ENCODE measurements at places on chromosomes 4 and X. TPM values are rescaled to one million over a fixed set of nuclear protein-coding genes. Genes with fewer than 3 reads are reported as not detected.

DNA sequence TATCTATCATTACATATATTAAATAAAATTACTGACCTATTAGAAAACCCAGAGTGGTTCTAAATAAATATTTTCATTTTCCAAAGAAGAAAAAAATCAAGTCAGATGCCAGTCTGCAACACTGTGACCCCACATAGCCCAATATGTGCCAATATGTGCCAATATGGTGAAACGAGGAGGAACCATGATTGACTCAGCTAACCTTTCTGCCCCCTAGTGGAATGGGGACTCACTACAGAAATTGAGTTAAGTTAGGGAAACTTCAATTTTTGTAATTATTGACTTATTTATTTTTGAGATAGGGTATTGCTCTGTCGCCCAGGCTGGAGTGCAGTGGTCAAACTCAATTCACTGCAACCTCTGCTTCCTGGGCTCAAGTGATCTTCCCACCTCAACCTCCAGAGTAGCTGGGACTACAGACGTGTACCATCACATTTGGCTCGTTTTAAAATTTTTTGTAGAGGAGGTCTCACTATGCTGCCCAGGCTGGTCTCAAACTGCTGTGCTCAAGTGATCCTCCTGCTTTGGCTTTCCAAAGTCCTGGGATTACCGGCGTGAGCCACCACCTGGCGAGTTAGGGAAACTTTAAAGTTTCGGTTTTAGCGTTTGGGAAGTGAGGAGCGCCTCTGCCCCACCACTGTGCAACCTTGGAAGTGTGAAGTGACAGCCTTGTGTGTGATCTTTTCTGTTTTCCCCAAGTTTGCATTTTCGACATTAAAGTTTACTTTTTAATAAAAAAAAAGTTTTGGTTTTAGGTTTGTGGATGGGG lies 116.8 kb upstream of the SHISA3 start:
- DNase-seq = no peak

Gene SYTL4
- 0.22 TPM for total RNA-seq

Gene ZNF711
- total RNA-seq = 1.2 TPM

DNA sequence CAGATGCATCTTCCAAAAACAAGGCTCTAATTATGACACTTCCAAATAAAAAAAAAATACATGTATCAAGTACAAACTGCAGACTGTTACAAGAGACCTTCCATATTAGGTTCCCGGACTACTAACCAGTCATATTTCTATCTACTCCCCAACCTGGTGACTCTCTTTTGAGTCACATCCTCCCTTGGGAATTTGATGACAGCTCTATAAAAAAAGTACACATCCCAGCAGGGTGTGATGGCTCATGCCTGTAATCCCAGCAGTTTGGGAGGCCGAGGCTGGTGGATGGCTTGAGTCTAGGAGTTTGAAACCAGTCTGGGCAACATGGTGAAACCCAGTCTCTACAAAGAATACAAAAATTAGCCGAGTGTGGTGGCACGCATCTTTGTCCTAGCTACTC lies 14.9 kb downstream of the RPGR start:
- DNase-seq = no peak

- DNase-seq = no peak
Observed at GRCh38 chr4:110878956-110879355, 256.1 kb upstream of the PITX2 start.

DNA sequence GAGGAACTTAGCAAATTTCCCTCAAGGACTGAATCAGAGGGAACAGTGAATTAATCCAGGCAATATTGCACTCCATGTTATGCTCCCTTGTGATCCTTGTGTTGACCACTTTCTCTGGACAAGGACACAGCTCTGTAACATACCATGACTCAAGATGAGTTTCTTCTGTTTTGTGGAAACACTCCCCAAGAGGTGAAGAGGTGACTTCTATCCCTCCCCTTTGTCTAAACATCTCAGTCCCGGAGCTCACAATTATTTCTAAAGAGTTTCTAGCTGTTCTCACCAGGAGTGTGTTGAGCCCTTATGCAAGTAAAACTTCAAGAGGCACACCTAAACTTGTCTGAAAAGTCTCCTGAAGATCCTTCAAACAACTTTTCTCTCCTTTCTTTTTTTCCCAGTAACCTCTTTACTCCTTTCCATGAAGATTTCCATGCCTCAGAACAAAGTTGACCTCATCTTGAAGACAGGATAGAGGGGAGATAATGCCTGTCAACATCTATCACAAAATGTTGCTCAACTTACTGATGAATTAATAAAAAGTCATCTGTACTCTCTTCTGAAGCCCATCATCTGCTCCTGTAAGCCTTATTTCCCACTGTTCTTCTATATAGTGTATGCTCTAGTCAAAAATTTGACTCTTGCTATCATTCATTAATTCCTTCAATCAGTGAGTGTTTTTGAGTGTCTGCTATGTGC lies 429.1 kb downstream of the SPRY1 start:
- no peak for DNase-seq

DNA sequence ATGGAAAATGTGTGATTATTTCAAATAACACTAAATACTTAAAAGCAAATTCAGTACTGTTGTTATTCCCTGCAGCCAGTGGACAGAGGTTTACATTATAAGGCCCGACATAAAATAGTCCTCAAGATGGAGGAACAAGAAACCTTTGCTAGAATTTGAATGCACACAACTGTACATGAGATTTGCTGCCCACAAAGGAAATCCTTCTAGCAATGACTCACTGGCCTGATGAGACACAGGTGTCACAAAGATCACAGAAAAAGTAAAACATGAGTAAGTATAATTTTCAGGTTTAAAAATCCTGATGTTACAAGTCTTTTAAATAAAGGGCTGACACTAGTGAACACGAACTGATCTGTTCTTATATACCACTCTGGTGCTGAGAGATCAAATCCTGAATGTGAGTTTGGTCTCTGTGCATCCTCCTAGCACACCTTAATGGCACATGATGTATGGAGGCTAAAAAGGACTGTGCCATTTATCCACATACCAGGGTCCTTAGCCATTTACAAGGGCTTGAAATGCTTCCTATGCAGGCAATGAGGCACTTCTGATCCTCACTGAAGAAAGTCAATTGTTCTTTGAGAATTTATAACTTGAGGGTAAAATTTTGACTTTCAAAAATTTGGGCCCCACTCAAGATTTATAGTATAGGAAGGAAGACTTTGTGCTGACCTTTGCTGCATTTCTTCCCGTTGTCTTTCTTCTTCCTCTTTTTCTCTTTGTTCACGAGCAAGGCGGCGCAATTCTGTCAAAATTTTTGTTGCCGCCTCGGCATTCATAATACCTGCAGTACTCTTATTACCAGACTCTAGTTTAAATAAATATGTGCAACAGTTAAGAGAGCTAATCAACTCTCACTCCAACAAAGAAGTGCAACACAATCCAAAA lies 23.0 kb downstream of the MAP7D3 start:
- peak; percentile 75 for DNase-seq

GRCh38 chr4:138299881-138300280 lies 57.7 kb upstream of the SLC7A11 start:
- no peak for DNase-seq

Gene RASL11B
- total RNA-seq = 0.30 TPM

Gene CT47B1
- not detected for total RNA-seq

DNA sequence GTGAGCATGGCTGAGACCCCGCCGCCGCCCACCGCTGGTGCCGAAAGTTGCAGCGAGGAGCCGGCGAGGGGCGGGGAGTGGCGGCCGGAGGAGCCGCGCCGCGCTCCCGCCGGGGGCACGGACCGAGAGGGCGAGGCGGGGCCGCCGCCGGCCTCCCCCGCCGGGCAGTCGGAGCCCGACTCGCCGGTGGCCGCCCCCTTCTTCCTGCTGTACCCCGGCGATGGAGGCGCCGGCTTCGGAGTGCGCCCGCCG lies 16.5 kb downstream of the UTP3 start:
- DNase-seq = no peak

DNA sequence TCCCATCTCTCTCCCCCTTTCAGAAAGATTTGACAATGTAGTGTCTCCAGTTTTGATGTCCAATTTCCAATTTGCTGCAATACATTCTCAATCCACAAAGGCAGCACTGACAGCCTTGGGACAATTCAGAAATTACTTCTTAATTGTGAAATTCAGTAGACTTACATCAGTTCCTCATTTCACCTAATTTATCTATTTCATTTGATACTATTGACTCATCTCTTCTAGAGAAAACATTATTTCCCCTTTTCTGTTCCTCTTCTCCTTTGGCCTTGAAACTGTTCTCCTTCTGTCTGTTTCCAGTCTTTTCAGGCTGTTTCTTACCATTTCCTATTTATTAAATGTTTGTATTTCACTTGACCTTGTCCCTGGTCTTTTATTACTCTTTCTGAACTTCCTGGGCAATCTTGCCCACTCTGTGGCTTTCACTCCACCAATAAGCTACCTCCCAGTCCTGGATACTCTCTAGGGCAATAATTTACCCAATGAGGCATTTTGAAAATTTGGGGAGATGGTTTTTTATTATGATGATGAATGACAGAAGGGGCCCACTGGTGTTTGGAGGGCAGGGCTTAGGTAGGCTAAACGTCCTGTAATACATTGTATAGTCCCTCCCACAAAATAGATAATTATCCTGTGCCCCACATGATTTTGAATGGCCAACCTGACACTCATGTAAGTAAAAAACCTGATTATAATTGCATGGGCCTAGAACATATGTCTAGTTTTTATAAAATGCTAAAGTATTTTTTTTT lies 498.0 kb upstream of the BOD1L1 start:
- DNase-seq = no peak

Gene CDKL2
- total RNA-seq = 0.30 TPM

- DNase-seq = no peak
Observed at GRCh38 chrX:79330022-79330421, 37.1 kb downstream of the ITM2A start.

DNA sequence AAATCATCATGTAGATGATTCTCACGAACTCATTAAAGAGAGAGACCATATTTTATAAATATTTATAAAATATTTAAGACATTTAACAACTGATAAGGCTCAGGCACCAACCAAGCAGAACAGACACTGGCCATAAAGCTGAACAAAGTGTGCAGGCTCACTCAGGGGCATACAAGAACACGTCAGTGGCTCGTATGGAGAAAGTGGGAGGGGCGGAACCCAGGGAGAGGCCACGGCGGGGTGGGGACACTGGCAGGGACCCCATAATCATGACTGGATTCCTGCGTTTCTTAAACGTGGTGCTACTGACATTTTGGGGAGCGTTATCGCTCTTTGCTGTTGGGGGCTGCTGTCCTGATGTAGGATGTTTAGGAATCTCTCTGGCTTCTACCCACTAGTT lies 31.3 kb upstream of the FAT1 start:
- DNase-seq = no peak

GRCh38 chr4:91914176-91914804 lies 389.5 kb upstream of the GRID2 start:
- no peak for DNase-seq

GRCh38 chrX:41963348-41963747 lies 40.0 kb upstream of the CASK start:
- DNase-seq = no peak

- no peak for DNase-seq
Observed at GRCh38 chr4:93147524-93148212, 680.9 kb upstream of the ATOH1 start.

GRCh38 chr4:80054375-80054774 lies 18.7 kb downstream of the ANTXR2 start:
- DNase-seq = no peak

Gene XPNPEP2
- total RNA-seq = 0.99 TPM

DNA sequence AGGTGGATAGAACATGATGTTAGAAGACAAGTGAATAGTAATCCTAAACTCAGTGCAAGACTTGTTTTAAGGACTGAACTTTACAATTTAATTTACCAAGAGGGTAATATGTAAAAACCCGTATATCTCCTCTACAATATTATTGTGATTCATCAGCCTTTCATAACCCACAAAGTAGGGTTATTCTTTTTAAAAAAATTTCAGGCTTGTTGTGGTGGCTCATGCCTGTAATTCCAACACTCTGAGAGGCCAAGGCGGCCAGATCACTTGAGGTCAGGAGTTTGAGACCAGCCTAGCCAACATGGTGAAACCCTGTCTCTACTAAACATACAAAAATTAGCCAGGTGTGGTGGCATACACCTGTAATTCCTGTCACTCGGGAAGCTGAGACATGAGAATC lies 7.2 kb downstream of the IBSP start:
- no peak for DNase-seq

Gene TAF9B
- total RNA-seq = 13.9 TPM

DNA sequence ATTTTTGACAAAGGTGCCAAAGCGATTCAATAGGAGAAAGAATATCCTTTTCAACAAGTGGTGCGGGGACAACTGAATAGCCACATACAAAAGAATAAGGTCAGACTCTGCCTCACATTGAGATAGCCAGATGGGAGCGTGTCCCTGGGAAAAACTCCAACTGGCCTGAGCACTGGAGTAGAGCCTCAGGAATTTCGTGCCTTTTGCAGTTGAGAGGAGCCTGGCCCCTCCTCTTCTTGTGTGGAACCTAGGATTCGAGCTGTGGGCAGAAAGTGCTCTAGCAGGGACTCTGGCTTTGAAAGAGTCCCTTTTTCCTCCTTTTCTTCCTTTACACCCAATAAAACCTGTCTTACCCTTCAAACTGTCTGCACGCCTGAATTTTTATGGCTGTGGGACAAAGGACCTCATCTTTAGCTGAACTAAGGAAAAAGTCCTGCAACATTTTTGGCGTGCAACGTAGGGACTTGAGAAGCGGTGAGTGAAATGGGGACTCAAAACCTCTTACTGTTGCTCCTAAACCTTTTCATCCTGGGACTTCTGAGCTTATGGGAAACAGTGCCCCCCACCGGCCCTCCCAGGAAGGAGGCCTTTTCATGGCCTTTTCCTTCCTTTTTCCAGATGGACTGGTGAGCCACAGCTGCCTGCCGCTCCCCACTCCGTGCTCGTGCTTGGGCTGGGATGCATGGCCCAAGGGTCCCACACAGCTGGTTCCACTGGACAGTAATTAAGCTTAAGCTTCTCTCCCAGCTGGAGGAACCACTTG lies 68.6 kb downstream of the BMP15 start:
- no peak for DNase-seq

Gene TGIF2LX
- total RNA-seq = not detected

- DNase-seq = no peak
Observed at GRCh38 chr4:167177925-167178324, 56.4 kb downstream of the SPOCK3 start.

- DNase-seq = no peak
Observed at GRCh38 chr4:156659570-156659969, 312.0 kb downstream of the PDGFC start.
